ENCODE measurements at places on chromosomes 2 and 18.

- no peak for DNase-seq
Observed at GRCh38 chr18:70520867-70521266, 232.0 kb downstream of the SOCS6 start.

DNA sequence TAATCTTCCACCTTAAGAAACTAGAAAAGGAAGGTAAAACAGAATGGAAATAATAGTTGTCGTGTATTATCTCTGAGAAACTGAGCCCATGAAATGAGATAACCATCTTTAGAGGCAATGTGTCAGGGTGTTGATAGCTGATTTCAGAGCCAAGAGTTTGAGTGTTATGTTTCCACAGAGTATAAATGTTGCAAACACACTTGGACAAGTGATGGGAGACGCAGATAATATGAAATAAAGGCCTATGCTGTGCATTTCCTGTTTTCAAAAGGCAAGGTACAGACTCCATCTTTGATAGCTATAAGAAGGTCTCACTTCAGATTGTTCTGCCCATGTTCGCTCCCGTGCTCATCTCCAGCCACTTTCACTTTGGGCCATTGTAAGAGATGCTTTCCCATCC is 25.9 kb upstream of the DNER start:
- no peak for DNase-seq

- no peak for DNase-seq
Observed at GRCh38 chr2:75497256-75497655, 63.5 kb downstream of the EVA1A start.

- no peak for DNase-seq
Observed at GRCh38 chr2:69109255-69109654, 96.3 kb downstream of the ANTXR1 start.

- no peak for DNase-seq
Observed at GRCh38 chr18:31677592-31677991, 6.8 kb downstream of the B4GALT6 start.

- DNase-seq = no peak
Observed at GRCh38 chr18:23616258-23616657, 30.0 kb upstream of the NPC1 start.

DNA sequence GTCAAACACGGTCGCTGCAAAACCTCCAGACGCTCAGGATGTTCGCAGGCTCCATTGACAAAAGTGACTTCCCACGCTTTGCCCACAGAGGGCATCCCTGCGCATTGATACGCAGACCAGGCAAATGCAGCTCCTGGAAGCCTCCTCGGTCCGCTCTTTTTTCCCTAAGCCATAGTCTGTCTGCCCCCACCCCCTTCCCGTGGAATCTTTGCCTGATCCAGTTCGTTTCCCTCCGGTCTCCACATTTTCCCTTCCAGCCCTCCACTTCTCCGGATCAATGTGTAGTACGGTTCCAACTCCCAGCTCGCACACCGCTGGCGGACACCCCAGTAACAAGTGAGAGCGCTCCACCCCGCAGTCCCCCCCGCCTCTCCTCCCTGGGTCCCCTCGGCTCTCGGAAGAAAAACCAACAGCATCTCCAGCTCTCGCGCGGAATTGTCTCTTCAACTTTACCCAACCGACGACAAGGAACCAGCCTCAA is at the start of gene DCC:
Gene DCC (plus strand): TSS at position 307 of the 481 bp plus-strand sequence. CDS start 591 bp downstream, outside the sequence.
- no peak for DNase-seq

DNA sequence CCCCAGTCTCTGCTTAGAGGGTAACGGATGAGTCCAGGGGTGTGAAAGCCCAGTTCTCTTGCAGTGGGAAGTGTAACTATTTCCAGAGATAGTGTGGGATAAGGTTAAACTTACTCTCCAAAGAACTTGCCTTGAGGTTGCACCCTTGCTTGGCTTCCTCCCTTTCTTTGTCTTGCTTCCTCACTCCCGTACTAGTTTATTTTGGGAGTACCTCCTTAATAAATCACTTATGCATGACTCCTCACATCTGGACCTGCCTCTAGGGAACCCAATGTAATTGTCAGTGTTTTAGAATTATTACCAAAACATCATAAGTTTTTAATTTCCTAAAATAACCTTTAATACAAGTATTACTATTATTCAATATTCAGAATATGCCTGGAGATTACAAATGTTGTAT is 35.2 kb downstream of the CPO start:
- no peak for DNase-seq

GRCh38 chr2:31222071-31222470 is 4.8 kb upstream of the CAPN14 start:
- no peak for DNase-seq

- DNase-seq = no peak
Observed at GRCh38 chr2:129160879-129161278, 818.6 kb upstream of the RAB6C start.

DNA sequence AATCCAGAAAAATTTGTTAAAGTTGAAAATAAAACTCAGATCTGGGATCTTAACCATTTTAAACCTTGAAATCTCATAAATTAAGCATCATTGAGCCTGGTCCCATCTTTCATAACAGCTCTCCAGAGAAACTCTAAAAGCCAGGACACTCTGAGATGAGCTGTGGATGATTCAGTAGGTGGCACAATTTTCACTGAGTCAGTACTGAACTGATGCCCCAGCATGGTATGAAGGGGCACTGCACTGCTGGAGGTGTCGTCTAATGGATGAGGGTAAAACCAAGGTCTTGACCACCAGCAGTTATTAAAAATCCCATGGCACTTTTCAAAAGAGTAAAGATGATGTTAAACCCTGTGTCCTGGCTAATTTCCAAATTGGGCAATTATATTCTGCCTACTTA is 170.6 kb downstream of the FIGN start:
- no peak for DNase-seq

GRCh38 chr18:23879544-23879943 is 135.0 kb upstream of the TTC39C start:
- DNase-seq = no peak

GRCh38 chr2:96533292-96534073 is 3.1 kb upstream of the ARID5A start:
- peak; percentile 94 for DNase-seq

DNA sequence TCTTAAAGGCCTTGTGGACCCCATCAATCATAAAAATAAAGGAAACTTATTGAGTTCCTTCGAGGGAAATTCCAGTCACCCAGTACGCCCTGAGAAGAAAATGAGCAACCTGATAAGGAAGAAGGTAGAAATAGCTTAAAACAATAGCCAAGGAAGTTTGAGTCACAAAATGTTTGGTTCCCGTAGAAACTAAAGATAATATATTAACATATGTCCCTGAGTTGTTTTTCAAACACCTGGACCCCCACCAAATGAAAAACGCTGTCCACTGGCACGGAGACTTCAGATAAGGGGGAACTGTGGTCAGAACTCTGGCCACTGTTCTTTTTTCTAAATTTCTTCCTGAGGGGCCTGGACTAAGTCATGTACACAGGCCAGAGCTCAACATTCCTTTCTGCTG is 669.1 kb downstream of the ADCYAP1 start:
- DNase-seq = no peak

DNA sequence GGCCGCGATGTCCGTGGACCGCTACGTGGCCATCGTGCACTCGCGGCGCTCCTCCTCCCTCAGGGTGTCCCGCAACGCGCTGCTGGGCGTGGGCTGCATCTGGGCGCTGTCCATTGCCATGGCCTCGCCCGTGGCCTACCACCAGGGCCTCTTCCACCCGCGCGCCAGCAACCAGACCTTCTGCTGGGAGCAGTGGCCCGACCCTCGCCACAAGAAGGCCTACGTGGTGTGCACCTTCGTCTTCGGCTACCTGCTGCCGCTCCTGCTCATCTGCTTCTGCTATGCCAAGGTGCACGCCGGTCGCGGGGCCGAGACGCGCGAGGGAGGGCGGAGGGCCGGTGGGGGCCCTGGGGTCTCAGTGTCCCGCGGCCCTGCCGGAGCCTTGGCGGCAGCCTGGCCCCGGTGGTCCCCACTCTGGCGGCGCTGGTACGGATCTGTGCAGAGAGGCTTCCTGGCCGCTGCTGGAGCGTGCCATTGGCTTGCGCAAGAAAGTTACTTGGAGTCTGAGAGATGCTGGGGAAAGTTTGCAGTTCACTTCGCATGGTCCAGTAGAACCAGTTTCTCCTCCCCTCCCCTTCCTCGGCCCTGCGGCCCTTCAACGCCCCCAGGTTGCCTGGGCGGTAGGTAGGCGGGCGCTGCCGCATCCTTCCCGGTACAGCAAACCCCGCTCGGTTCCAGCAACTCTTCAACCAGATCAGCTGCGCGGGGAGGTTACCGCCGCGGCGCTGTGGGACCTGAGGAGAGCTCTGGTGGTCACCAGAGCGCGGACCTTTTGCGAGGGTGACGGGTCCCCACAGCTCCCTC is 1.5 kb downstream of the GALR1 start:
- DNase-seq = no peak

DNA sequence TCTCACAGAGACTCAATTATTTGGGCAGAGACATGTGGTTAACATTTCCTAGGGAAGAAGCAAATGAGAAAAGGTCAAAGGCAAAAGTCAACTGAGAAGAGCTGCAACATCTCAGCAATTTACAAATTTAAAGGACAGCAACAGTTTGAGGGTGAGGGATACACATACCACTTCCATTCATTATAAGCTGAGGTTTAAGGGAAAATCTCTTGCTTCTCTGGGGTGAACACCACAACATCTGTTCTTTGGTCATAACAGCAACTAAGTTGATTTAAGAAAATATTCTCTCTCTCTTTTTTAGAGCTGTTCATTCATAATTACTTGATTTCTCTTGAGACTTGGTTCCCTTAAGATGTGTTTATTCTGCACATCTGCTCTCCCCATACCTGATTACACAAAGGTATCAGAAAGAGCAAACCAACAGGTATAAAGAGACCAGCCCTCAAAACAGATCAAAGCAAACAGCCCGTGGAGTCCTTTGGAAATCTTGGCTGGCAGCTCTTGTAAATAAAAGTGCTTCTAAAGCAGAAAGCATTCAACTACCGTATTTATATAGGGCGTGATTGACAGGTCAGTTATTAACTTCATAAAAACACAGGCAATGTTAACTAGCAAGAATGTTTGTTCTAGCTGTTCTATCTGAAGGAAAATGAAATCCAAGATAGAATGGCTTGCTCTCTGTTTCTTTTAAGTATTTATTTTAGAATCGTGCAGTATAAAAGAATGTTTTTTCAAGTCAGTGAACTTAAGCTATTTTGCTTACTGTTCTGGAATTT is 132.8 kb downstream of the THADA start:
- DNase-seq = no peak

DNA sequence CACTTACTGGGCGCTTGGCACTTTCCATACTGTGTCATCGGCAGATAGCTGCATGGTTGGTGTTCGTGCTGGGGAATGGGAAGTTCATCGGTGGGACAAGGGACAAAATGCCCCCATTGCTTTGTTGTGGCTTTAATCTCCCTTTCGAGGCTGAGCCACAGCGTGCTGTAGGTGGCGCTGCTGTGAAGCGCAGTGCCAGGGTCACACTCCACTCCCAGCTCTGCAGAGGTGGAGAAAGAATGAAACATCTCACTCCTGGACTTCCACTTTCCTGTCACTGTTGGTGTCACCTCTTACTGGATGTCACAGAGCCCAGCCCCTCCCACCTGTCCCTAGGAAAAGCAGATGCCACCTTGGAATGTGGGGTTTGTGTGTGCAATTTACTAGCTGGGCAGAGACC is 8.7 kb downstream of the TYMS start:
- no peak for DNase-seq

DNA sequence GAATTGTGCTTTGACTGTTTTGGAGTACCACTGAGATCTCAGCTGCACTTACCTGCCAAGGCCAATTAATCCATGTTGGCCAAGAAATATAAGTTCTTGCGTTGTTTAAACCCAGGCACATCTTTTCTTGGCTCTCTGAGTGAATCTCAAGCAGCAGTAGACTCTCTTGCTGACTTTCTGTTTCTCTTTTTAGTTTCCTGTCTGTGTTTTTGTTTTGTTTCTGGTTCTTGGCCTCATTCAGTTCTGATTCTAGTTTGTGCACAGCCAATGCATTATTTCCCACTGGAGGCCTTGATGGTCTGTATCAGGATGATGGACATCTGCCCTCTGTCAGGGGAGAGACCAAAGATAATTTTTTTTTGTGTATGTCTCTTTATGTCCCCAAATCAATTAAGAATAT is 379.4 kb downstream of the CDH2 start:
- no peak for DNase-seq

DNA sequence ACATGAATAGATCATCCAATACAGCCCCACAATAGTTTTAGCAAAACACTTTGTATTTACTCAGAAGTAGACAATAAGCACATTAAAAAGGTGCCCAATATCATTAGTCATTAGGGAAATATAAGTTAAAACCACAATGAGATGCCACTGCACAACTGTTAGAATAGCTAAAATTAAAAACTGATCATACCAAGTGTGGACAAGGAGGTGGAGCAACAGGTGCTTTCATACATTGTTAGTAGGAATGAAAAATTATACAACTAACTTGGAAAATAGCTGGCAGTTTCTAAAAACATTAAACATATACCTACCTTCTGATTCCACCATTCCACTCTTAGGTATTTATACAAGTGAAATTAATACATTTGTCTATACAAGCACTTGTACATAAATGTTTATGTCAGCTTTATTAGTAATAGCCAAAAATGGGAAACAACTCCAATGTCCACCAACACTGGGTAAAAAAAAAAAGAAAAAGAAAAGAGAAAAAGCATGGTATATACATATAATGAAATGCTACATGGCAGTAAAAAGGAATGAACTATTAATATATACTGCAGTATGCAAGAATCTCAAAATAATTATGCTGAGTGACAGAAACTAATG is 27.6 kb upstream of the UBE2E3 start:
- no peak for DNase-seq

- DNase-seq = no peak
Observed at GRCh38 chr2:101718993-101719571, 21.6 kb downstream of the MAP4K4 start.

DNA sequence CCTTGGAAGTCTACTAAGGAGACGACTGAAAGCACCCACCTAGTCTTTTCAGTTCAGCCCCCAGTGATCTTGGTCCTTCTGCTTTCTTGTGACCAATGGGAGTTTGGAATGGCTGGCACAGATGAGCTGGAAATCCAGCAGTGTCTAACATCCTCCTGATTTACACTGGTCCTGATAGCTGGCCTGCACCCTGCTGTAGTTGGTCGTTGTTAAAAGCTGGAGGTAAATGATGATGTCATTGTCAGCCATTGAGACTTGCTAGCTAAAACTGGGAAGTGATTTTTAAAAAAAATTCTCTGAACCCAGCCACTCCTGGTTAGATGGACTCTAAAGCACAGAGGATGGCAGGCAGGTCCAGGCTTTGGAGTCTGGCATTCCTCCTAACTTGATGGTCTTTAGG is 19.3 kb downstream of the CCT7 start:
- DNase-seq = no peak

- no peak for DNase-seq
Observed at GRCh38 chr2:121722479-121722878, 14.2 kb downstream of the NIFK start.

- no peak for DNase-seq
Observed at GRCh38 chr2:105777031-105777482, 32.3 kb downstream of the NCK2 start.

DNA sequence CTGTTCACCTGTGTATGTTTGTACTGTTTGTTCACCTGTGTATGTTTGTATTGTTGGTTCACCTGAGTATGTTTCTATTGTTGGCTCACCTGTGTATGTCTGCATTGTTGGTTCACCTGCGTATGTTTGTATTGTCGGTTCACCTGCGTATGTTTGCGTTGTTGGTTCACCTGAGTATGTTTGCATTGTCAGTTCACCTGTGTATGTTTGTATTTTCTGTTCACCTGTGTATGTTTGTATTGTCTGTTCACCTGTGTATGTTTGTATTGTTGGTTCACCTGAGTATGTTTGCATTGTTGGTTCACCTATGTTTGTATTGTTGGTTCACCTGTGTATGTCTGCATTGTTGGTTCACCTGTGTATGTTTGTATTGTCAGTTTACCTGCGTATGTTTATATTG is 14.6 kb downstream of the ADI1 start:
- DNase-seq = no peak
